ENCODE measurements at places on chromosomes 3 and 15.

DNA sequence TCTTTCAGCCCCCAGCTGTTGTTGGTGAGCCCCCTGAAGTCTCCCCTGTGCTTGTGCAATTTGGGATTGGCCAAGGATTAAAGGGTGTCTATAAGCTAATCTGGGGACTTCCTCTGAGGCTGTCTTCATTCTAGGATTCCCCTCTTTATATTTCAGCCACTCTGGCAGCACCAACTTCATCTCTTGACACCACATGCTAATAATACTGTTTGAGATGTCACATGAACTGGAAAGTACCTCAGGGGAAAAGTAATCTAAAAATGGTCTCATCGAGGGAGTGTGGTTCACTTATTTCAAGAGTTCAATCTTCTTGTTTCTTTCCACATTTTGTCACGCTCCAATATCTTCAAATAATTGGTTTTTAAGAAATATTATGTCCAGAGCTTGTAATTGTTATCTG is 279.2 kb upstream of the TMC3 start:
- no peak for DNase-seq

GRCh38 chr3:42712688-42713372 is 10.2 kb upstream of the HHATL start:
- no peak for DNase-seq

GRCh38 chr3:46710229-46710628 is 7.4 kb downstream of the PRSS50 start:
- DNase-seq = no peak

DNA sequence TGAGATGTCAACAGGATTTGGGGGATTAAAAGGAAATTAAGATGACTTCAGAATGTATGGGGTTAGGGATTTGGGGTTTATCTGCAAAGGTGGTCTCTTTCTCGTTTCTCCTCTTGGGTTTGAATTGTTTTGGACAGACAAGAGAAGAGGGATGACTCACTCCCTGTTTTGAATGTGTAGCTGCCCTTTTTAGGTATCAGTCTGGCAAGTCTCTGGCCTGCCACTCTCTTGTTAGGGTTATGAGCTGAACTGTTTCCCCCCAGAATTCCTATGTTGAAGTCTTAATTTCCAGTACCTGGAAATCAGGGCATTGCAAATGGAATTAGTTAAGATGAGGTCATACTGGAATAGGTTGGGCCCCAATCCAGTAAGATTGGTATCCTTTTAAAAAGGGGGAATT is 291.7 kb downstream of the MEX3B start:
- DNase-seq = peak; percentile 16

DNA sequence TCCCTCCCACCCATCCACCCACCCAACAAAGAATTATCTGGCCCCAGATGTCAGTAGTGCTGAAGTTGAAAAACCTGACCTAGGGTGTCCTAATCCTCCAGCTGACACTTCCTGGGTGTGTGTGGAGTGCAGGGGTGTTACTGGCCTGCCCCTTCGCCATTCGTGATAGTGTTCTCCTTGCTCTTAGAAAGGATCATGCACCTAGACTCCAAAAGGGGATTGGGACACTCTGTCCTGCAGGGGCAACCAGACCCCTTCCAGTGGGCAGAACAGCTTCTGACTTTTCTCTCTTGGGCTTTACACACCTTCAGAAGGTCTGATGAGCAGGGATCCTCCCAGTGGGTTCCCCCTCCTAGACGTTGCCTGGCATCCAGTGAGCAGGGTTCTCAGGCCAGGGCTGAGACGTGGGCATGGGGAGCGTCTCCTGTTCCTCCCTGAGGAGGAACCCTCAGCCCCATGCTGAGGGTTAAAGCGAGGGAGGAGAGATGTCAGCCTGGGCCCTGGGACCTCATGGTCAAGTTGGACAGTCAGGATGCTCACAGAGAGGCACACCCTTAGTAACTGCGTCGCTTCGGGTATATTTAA is 75.0 kb downstream of the AAGAB start:
- no peak for DNase-seq

GRCh38 chr3:57709559-57709958 is 16.7 kb upstream of the DENND6A start:
- DNase-seq = no peak

GRCh38 chr15:65937054-65937453 is 67.8 kb downstream of the RAB11A start:
- no peak for DNase-seq

DNA sequence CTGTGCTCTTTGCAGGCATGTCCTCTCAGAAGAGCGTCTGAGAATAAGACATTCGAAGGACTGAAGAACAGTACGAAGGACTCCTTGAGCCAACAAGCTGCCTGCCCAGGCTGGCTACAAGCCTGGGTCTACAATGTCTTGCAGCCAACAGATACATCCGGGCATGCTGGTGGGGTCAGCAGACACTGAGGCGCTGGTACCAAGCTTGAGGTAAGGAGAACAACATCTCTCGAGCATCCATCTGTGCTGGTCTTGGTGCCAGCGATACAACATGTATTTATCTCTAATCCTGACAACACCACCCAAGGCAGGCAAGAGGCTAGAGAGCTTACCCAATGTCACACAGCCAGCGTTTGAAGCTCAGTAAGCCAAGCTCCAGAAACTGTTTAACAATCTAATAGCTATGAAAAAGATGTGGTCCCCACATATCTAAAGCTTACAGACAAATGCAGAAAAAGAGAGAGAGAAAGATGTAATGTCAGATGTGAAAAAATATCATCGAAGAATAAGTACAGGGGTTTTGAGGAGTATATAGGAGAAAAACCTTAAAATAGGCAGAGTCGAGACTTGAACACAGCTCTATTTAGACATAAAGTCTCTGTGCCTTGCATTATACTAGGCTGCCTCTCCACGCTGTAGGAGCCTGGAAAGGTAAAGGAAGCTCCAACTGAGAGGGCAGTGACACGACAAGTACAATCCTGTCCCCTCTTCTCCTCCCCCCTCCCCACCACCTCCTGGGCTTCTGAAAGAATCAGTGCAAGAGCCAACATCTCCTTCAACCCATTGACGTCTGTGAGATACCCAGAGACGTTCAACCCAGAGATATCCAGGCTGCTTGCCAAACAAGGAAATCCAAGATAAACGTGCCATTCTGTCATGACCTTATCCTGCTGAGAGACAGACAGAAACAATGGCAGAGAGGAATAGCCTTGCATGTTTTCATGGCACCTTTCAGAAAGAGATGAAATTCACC is 39.4 kb downstream of the WWTR1 start:
- DNase-seq = no peak

DNA sequence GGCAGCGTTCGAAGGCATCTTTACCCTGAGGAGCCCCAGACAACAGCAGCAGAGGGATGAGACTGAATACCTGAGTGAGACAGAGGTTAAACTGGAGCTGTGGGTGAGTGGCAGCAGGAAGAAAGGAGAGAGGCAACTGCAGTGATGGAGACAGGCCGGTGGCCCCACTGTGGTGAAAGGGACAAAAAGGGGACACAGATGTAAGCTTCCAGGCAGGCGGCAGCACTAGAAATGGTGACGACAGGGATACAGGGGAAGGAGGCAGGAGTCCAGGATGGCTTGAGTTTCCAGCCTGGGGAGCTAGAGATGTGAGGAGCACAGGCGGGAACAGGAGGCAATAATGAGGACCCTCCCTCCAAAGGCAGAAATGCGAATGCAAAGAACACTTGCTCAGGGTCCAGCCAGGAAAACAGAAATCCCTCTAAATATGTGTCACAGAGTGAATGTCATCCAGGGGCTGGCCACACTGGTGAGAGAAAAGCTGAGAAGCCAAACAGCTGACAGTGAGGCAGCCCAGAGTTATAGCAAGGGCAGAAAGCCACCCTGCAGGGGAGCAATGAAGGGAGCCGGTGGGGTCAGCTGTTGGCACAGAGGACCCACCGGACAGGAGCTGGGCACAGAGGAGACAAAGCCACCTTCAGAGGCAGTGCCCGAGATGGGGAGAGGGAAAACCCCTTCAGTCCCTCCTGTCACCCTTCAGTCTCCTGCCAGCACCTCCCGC is 70.1 kb downstream of the TBC1D2B start:
- no peak for DNase-seq

DNA sequence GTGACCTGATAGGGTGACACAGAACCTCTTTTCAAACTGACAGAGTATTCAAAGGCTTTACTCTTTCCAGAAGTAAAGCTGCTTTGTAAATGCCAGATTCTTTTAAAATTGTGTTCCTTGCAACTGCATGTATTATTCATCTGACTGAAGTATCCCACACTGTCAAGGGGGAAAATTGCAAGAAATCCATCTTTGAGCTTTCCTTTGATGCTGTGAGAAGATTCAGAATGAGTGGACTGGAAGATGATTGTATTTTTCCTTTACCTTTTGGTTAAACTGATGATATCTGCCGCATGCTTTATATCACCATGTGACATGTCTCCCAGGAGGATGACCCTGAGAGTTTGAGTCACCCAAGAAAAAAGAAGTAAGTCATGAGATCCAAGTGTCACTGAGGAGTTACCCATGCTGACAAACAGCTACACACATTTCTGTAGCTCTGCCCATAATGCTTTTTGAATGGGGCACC is 250.8 kb upstream of the CBLB start:
- DNase-seq = peak; percentile 31

DNA sequence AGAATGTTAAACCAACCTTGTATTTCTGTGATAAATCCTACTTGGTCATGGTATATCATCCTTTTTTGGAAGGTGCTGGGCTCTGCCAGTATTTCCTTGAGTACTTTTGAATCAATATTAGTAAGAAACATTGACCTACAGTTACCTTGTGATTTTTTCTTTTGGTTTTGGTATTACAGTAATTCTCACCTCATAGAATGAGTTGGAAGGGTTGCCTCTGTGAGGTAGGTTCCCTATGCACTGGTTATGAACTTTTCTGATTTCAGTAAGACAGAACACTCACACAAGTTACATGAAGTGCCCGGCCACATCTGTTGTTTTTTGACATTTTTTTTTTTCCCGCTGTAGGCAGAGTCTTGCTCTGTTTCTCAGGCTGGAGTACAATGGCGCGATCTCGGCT is 20.0 kb downstream of the PCCB start:
- DNase-seq = no peak

GRCh38 chr3:172101107-172101506 is 61.7 kb downstream of the FNDC3B start:
- no peak for DNase-seq

DNA sequence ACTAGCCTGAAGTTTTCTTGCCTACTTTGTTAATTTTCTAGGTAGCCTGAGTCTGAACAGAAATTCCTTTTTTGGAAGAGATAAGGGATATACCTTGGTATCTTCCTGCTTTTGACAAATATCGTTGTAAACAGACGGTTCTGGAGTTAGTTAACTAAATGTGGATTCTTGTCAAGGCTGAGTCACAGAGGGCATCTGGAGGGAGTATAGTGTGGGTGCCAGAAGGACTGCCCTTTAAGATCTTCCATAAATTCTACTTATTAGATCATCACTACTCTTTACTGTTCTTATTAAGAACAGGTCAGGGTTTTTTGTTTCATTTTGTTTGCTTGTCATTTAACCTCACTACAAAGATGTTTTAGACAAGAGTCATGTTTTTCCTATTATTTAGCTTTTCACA is 125.3 kb upstream of the SKOR1 start:
- no peak for DNase-seq

GRCh38 chr15:61835029-61835428 is 225.2 kb downstream of the VPS13C start:
- no peak for DNase-seq

DNA sequence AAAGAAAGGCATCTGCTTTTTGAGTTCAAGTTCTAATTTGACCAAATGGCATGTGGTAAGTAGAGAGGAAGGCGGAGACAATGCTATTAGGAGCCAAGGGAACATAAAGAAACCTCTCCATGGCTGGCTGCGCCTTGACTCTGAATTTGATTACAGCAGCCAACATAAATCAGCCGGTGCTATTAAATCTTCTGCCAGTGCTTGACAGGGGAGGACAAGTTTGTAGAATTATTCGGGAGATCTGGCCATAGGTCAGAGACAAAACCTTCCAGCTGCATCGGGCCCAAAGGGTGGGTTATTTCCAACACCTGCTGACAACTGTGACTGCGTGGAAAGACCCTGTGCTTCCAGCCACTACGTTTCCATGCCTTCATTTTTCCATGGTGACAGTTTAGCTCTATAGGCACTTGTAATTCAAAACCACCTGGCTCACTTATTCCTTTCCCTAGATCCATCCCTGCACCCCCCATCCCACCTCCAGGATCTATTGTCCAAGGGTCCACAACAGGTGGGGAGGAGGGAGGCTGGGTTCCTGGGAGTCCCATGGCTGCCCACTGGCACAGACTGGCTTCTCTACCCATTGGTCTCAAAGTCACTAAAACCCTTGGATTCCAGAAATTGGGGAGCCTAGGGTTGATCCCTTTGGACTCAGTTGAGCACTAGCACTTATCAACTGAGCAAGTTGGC is 15.9 kb downstream of the COLQ start:
- no peak for DNase-seq

DNA sequence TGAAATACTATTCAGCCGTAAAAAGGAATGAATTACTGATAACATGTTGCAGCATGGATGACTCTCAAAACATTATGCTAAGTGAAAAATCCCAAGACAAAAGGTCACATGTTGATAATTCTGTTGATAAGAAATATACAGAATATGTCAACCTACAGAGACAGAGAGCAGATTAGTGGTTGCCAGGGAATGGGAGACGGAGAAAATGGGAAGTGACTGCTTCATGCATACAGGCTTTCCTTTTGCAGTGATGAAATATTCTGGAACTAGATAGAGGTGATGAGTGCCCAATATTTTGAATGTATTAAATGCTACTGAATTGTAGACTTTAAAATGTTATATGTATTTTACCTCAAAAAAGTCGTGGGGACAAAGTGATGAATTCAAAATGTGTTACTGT is 56.2 kb downstream of the ABHD2 start:
- DNase-seq = no peak
